ENCODE measurements at places on chromosomes 2 and 18.

DNA sequence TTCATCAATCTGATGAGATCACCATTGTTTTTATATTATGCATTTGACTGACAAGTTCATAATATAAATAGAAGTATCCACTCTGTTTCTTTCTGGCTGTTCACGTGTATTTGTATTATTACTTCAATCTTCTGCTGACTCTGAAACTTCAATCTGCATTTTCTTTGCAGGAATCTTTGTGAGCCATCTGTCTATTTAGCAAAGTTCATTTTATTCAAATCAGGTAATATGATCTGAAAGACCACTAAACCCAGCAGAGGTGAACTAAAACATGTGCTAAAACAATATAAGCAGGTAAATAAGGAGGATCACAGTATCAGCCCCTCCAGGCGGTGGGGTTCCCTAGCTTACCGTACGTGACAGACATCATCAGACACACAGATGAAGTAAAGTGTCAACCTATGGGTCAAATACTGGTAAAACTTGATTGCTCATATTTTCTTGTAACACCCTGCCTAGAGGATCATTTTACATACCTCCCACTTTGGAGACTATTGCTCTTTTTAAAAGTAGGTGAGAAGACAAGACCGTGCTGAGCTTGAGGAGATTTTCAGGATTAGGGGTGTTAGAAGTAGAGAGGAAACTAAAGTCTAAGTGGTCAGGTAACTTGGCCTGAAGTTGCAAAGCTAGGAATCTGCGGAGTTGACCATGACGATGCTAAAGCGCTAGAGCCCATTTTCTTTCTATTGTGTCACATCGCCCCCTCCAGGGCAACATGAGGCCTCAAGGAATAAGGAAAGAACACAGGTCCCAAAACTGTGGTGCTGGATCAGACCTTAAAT, 9.0 kb downstream of the DTNB start:
- DNase-seq = no peak

GRCh38 chr18:6876641-6877041, 147.1 kb downstream of the ARHGAP28 start:
- DNase-seq = no peak

- DNase-seq = no peak
Observed at GRCh38 chr2:107529146-107529545, 297.5 kb upstream of the RGPD4 start.

- DNase-seq = no peak
Observed at GRCh38 chr2:66830881-66831280, 396.0 kb downstream of the MEIS1 start.

DNA sequence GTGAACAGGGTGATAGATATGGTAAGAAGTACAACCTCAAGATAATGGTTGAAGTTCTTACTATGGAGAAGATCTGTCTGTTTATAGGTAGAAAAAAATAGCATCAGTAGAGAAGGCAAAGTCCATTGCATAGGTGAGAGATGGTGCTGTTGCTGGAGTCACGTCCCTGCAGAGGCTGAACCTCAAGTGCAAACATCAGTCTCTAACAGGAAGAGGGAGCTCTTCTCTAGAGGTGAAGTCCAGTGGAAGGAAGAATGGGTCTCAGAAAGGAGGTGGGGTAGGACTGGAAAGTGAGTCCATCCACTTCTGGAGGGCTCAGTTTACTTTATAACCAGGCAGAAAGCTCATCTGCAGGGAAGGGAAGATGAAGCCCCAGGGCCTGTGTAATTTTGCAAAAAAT, 337.7 kb downstream of the MEIS1 start:
- DNase-seq = no peak

- no peak for DNase-seq
Observed at GRCh38 chr2:233041722-233042323, 9.4 kb downstream of the NEU2 start.

GRCh38 chr2:164794016-164794415, 47.6 kb downstream of the COBLL1 start:
- no peak for DNase-seq

DNA sequence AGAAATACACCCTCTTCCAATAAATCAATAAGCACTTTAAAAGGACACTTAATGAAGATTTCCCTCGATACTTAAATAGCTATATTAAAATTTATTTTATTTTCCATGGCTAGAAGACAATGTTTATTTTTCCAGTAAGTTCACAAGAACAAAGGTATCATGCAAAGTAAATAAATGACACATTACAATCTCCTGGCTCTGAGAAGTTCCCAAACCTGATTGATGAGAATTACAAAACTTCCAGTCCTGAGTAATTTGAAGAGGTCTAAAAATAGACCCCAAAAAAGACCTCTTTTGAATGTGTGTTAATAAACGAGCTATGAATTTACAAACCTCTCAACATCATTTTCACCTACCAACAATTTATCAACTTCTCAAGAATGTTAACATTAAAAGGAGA, 1.5 kb upstream of the PEX13 start:
- DNase-seq = no peak

- no peak for DNase-seq
Observed at GRCh38 chr2:37617119-37617892, 54.1 kb downstream of the CDC42EP3 start.

- no peak for DNase-seq
Observed at GRCh38 chr2:238869293-238870124, 21.6 kb downstream of the TWIST2 start.

GRCh38 chr2:100761365-100761764, 58.6 kb upstream of the NPAS2 start:
- DNase-seq = no peak

DNA sequence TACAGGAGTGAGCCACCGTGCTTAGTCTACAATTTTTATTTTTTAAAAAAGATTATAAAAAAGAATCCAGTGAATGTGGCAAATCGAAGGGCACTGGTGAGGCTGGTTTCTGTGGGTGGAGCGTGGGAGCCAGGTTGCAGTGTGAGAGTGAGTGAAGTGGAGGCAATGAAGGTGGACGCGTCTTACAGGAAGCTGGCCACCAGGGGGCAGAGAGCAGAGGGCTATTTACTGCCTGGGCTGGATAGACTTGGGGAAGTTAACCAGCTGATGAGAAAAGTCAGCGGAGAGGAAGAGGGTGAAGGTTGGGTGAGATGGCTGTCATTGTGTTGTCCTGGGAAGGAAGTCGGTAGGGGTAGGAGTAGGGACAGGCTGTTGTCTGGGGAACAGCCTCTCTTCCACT, 6.8 kb downstream of the SCTR start:
- DNase-seq = no peak

- DNase-seq = no peak
Observed at GRCh38 chr18:51447351-51448342, 250.2 kb upstream of the MEX3C start.

DNA sequence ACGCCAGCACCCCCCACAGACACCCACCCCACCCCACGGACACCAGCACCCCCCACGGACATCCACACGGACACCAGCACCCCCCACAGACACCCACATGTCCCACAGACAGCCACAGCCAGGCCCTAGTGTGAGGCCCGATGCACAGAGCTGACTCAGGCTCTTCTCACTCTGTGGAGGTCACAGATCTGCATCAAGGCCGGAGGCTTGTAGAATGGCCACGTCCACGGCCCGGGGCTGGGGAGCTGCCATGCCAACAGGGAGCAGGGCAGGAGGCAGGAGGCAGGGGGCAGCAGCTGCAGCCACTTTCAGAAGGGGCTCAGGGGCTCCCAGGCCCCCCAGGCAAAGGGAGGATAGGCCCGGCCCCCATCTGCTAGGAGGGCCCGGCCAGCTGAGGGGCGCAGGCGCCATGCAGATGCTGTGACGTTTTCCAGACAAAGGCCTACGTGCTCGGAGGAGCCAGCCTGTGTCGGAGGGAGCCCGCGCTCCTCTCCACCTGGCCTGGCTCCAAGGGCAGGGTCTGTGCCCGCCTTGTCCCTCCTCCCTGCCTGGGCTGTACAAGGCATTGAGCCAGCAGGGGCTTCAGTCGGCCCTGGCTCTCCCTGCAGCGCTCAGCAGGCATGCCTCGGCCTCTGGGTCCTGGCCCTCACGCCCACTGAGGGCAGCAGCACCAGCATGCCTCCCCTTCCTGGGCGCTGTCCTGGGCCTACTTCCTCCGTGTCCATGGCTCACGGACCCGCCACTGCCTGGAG, 249.0 kb downstream of the TWIST2 start:
- DNase-seq = no peak

- no peak for DNase-seq
Observed at GRCh38 chr2:99825630-99826029, 316.8 kb downstream of the AFF3 start.

DNA sequence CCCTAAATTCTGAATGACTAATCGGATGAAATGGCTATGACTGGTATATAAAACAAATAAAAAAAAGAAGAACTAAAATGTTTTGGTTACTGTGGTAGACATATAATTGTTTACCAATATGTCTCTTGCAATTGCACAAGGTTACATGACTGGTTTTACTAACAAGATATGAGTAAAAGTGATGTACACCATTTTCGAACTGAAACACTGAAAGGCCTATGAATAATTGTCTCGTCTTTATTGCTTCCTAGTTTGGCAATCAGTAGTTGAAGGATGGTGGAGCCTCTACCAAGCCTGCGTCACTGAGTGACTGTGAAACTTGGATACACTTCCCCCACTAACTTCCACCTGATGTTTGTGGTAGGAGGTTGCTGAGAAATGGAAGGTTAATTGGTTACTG, 16.5 kb downstream of the CDH19 start:
- no peak for DNase-seq

GRCh38 chr18:45666006-45666405, 50.7 kb downstream of the SLC14A2 start:
- no peak for DNase-seq

DNA sequence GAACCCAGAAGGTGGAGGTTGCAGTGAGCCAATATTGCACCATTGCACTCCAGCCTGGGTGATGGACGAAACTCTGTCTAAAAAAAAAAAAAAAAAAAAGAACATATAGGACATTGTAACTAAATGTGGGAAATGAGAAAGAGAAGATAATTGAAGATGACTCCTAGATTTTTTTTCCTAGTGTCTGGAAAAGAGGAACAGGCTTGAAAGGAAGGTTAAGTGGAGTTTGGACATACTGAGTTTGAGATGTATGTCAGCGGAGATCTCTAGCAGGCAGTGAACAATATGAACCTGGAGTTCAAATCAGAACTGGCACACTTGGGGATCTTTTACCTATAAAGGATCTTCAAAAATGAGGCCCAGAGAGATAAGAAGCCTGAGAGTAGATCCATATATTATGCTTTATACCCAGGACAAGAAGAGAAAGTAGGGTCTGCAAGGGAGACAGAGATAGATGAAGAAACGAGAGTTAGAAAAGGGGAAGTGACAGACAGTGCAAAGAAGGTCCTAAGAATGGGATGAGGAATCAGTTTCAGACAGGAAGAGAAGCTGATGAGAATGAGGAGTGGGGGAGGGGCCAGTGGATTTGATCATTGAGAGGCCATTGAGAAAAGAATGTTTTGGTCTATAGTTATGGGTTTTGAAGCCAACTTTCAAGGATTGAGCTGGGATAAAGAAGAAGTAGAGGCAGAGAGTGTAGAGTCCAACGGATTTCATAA, 46.9 kb upstream of the CD28 start:
- no peak for DNase-seq

DNA sequence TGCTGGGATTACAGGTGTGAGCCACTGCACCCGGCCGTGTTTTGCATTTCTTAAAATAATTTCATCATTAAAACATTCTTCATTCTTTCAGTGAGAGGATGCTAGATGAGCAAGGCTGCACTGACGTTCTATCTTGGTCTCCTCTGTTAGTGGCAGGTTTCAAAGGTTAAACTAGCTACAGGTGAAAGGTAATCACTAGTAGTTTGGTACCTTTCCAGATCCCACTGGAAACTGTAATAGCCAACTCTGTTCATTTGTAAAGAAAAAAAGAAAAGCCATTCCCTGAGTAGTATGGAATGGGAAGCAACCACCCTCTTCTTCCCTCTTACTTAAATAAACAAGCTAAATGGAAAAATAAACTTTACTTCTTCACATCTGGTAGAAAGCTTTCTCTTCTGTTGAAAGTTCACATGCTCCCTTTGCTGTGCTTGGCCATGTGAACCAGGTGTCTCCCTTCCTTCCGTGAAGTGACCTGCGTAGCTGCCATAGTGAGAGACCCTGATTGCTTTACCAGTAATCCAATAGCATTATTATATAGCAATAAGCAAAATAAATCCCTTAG, 94.0 kb downstream of the GREB1L start:
- DNase-seq = no peak

DNA sequence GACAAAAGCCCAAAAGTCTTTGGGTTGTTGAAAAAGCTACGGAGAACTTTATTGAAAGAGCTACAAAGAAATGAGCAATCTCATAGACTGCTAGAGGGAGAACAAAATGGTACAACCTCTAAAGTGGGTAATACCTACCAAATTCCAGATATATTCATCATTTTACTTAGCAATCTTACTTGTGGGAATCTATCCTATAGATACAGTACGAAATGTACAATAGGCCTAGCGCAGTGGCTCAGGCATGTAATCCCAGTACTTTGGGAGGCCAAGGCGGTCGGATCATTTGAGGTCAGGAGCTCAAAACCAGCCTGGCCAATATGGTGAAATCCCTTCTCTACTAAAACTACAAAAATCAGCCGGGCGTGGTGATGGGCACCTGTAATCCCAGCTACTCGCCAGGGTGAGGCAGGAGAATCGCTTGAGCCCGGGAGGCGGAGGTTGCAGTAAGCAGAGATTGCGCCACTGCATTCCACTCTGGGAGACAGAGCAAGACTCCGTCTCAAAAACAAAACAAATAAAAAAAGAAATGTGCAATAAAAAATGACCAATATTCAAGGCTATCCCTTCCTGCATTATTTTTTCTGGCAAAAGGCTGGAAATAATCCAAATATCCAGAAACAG, 10.1 kb downstream of the EXOC6B start:
- no peak for DNase-seq

DNA sequence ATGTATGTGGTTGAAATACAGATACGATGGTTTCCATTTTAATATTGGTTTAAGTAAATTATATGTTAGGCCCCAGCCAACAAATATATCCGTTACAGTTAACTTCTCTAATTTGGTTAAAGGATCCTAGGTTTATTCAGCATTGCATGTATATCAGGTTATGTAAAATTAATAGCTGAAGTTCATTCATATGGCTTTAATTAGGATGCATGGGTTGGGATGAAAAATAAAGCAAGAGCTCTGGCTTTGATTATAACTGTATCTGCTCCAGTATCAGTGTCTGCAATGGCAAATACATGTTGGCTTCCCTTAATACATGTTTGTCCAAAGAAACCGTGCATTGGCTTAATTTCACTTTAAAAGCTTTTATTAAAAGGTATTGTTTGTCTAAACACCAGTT, 435.7 kb upstream of the SETBP1 start:
- DNase-seq = no peak

DNA sequence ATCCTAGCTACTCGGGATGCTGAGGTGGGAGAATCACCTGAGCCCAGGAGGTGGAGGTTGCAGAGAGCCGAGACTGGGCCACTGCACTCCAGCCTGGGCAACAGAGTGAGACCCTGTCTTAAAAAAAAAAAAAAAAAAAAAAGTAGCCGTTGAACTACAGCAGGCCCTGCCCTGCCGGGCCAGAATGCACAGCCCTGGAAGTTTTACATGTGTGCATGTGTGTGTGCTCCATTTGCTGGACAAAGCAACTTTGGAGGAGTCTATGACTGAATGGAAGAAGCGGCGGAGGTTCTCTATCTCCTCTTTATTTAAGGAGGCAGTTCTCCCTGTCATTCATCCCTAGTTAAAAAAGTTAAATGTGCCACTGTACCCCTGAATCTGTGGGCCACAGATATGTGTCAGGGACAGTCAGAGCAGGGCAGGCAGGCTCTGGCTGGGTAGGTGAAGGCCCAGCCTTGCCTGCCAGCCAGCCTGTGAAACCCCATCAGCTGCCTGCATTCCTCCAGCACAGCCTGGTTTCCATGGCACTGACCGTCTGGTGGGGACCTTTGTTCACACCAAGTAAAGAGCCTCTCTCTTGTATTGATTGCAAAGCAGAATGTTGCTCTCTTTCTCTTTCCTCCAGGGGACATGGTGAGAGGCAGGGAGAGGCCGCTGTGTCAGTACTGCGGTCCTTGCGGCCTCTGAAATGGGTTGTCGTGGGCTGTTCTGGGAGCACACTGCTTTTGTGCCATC, 10.9 kb downstream of the LIPG start:
- DNase-seq = no peak
